ENCODE measurements at places on chromosomes 1 and 21.

DNA sequence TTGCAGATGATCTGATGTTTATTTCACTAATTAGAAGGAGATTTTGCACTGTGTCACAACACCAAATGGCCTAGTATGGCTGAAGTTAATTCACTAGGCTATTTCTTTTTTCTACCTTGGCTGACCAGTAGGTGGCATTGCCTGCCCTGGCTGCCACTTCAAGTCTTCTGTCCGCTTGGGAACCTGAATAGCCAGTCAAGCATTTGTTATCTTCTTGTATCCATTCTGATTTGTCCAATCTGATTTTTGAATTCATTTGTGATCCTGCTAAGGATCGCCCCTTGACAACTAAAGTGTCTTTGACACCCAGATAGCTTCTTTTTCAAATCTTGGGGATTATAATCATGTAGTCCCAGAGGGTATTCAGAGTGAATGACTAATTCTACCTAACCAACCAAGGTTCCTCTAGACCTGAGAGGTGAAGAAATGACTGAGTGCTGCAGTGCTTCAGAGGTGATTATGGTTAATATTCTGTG, 99.4 kb downstream of the GIPC2 start:
- DNase-seq = peak; percentile 61

GRCh38 chr1:175865041-175865766, 121.8 kb upstream of the TNR start:
- no peak for DNase-seq

DNA sequence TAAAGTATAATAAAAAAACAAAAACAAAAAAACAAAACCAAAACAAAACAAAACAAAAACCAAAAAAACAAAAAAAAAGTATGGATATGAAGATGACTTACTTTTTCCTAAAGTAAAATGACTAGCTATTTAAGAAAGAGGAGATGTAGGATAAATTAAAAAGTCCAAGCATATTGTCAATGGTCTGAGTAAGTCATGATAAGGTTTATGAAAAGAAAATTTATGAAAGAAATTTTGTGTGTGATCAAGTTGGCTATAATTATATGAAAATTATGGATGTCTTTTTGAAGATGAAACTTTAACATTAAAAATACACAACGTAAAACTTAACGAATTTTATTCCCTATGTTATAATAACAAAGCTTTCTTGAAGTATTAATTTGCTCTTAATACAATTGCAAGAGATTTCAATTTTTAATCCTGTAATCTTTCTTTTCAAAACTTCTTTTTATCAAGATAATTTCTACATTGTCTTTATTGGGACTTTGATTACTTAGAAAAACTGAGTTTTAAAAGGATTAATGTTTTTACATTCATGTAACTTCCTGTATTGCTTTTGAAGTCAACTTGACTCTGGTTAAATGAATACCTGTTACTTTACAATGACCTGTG, 200.9 kb upstream of the IVNS1ABP start:
- no peak for DNase-seq

DNA sequence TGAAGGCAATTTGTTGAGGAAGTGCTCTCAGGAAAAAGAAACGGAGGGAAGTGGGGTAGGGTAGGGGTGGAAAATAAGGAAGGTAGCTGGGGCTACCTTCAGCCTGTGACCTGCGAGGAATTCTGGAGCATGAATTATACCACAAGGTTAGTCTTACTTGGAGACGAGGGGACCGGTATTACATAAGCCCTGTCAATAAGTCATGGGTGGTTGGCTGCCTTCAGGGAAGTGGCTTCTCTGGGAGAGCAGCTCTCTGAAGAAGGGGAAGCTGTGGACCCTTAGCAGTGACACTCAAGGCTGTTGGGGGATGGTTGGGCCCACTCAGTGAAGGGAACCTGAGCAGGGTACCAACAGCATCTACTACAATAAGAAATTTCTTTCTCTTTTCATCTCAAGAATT, 111.3 kb downstream of the TNFSF18 start:
- DNase-seq = no peak

- no peak for DNase-seq
Measured at GRCh38 chr1:6495041-6495441, 3.6 kb upstream of the PLEKHG5 start.

GRCh38 chr1:170734412-170735175, 70.7 kb downstream of the PRRX1 start:
- DNase-seq = no peak

DNA sequence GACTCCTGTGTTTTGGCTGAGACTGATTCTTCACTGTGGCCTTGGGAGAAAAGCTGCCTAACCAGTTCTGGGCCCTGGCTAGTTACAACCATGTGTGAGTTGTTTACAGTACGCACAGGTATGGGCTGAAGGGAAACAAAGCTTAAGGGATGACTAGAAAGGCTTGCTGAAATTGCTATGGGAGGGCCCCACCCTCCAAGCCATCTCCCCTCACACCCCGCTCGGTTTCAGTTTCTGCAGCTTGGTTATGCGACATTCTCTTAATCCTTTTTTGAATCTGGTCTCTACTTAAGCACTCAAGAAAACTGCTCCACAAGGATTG, 43.1 kb downstream of the PBX1 start:
- no peak for DNase-seq

DNA sequence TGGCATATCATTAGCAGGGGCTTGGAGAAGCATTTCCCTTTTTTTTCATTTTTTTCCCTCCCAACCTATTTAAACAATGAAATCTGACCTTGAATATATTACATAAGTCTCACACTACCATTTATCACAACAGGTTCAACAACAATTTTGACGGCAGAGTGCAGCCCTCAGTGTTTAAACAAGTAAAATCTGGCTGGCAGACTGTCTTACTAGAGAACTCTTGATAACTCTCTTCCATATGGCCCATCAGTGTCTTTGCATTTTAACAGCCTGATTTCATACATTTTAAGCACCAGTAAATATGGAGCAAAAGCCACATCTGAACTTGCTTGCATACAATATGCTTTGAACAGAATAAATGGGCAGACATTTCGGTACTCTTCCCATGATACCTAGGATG, 213.0 kb downstream of the KCTD3 start:
- DNase-seq = no peak

GRCh38 chr21:45148316-45148990, 74.1 kb downstream of the ADARB1 start:
- no peak for DNase-seq

DNA sequence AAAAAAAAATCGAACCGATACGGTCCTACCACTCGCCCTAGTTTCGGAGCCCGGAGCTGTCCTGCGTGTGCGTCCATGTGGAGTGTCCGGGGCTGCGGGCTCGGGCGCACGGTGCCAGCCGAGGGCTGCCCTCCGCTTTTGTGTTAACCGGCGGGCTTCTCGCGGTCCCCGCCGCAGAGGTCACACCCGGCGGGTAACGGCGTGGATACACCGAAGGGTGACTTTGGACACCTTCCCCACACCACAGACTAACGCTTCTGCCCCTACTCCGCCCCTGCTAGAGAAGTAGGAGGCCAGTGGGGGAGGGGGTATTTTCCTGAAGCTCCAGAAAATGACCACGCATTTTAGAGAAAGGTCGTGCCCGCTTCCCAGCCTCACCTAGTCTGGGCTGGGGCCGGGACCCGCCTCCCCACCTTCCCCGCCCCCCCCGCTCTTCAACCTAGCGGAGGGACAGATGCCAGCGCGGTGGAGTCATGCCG, 609 bp upstream of the ATF3 start:
- DNase-seq = no peak

DNA sequence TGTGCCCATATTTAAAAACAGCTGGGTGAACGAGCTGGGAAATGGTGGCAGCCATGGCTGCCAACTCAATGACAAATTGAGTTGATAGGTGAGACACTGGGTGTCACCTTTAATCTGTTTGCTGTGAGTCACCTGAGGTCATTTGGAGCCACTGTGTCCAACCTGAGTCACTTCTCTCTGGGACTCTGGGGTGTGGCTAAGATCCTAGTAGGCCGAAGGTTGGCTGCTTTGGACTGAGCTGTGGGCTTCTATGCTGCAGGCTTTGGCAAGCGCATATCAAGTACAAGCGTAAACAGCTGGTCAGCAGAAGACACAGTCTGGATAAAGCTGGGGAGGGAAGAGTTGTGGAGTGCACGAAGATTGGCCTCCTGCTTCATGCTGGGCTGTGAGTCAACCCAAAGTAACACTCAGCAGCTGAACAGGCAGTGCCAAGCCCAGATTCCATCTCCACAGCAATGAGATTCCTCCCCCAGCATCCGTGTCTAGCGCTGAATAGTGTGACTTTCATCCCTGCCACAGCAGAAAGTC, 24.0 kb downstream of the TEX35 start:
- peak; percentile 75 for DNase-seq

DNA sequence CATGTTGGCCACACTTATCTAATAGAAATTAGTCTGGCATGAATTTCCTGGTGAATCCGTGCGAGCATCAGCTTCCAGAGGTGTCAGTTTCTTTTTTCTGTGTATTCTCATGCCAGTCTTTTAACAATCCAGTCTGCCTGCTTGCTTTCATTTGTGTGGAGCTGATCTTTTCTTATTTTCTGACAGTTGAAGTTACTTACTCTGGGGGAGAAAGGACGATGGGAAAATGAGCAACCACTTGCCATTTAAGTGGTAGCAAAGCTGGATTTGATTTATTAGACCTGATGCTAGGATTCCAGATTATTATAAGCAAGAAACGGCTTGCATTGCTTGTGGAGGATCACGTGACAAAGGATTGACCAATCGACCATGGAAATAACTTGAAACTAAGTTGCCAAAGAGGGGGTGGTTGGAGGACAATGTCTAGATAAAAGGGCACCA, 24.3 kb upstream of the APP start:
- DNase-seq = no peak

DNA sequence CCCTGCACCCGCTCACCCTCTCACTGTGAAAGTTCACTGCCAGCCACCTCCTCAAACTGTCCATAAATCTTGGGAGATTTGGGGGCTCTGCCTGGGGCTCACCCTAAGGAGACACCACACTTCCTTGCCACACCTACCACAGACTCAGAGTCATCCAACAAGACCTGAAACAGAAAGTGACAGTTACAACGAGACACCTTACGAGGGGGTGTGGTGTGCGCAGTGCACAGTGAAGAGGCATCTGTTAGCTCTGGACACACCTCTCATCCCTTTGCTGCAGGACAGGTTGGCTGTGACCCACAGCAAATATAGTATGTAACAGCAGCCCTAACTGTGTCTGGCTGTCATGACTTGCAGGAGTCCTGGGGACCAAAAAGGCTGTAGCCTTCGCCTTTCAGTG, 190.2 kb downstream of the NR5A2 start:
- no peak for DNase-seq

GRCh38 chr1:158119976-158120653, 60.6 kb upstream of the CD1D start:
- DNase-seq = no peak

- peak; percentile 82 for DNase-seq
Measured at GRCh38 chr1:168136709-168137514, at the start of gene GPR161. TSS of gene GPR161 (minus strand) at chr1:168136930. CDS start at chr1:168104850, 32,080 bp downstream.

- DNase-seq = no peak
Measured at GRCh38 chr1:22342734-22343191, 108.9 kb upstream of the ZBTB40 start.

DNA sequence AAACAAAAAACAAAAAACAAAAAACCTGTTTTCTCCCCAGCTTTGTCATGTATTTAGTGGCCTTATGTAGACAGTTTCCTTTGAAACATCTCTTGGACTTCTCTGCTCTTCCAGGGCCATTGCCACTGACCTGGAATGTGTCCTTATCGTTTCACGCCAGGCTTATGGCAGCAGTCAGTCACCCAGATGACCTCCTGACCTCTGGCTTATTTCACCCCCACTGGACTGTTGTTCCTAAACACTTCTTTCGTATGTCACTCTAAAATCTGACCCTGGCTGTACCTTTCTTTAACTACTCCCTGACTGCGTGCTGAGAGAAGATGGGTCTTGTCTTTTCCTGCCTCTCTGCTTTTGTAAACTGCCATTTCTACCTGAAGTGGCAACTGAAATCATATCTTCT, 9.1 kb downstream of the LGALS8 start:
- no peak for DNase-seq

DNA sequence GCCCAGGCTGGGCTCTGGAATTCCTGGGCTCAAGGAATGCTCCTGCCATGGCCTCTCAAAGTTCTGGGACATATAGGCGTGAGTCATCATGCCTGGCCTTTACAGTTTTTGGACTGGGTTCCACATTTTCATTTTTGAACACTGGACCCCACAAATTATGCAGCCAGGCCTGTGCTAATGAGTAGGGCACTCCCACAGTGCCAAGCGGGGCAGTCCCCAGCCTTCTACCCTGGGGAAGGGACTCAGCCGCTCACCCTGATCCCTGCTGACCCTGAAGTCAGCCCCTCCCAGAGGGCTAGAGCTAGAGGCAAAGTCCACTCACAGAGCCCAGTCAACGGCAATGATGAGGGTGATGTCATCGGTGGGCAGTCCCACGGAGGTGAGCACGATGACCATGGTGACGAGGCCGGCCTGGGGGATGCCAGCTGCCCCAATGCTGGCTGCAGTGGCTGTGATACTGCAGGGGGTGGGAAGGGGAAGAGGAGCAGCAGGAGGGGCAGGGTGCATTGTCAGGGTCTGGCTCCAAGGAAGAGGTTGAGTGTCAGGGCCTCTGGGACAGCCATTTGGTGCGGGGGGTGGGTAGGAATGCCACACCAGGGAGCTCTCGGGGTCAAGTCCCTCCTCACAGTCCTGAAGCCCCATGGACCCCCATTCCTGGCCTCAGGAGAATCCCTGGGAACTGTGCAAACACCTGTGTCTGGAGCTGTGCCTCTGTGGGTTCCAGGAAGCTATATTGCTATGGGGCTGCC, 27.6 kb downstream of the PODN start:
- no peak for DNase-seq

GRCh38 chr21:17118638-17119384, 394.0 kb upstream of the CXADR start:
- DNase-seq = no peak

GRCh38 chr1:208535511-208535910, 291.3 kb upstream of the PLXNA2 start:
- DNase-seq = no peak

DNA sequence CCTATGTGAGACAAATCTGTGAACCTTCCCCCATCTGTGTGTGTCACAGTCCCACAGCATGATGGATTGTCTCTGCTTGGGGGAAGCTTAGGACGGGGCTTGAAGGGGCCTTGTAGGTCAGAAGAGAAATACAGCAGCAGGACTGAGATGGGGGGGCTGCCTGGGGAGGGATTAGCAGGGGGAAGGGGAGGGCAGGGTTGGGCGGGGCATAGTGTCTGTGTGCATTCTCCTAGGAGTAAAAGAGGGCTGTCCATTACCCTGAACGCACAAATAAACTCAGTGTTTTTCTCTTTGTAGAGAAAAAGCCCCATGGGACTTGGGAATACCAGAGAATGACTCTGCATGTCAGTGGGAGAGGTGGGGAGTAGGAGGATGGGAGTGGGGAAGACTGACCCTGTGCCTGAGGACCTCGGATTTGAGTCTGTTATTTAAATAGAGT, 16.4 kb downstream of the RNF220 start:
- DNase-seq = no peak

GRCh38 chr1:243313635-243314536, 58.0 kb downstream of the SDCCAG8 start:
- no peak for DNase-seq

GRCh38 chr21:25080661-25081060, 526.6 kb downstream of the MRPL39 start:
- DNase-seq = no peak

DNA sequence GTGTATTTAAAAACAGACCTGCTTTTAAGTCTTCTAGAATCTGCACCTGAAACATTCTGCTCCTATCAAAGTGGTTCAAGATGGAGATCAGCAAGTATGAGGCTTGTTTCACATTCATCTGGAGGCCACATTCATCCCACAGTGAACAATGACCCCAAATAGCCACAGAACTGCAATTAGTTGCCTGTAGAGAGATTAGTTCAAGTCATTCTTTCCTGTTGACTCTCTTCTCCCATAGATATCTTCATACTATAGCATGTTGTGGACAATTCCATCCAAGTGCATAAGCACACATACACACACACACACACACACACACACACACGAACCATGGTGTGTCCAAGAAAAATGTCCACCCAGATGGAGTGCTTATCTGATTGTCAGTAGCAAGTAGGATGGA, 101.7 kb upstream of the FGGY start:
- no peak for DNase-seq

Data from right hindlimb (tissue), 1 donor.